ENCODE measurements at places on chromosomes 4 and X. TPM values are rescaled to one million over a fixed set of nuclear protein-coding genes. Genes with fewer than 3 reads are reported as not detected.

Gene FGFBP1
- not detected for polyA plus RNA-seq

Gene SYAP1
- 15.9 TPM for polyA plus RNA-seq

DNA sequence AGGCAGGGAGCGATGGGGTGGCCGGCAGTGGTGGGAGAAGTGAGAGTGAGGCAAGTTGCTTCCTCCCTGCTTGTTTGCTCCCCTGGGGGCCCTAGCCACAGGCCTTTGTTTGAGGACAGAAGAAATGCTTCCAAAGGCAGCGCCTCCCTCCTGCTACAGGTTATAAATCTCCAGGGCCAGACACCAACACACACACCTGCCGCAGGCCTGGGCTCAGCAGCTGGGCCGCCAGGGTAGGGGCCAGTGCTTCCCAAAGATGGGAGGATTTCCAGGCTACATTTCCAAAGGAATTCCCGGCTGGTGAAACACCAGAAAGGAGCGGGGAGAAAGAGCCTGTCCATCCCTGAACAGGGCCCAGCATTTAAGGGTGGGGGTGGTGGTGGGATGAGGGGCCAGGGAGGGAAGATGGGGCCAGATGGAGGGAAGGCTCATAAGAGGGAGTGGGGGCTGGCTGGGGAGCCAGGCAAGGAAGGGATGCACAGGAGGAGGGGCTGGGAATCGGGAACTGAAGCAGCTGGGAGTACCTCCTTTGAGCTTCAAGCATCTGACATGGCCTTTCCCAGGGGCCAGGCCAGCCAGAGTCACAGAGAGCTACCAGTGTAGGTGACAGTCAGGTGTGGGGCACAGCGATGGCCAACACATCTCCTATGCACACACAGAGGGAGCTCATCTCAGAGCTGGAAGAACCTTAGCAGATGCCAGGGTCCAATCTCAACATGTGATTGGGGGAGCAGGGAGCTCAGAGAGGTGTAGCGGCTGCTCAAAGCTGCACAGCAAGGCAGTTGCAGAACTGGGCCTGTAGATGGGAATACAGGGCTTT is 143.9 kb downstream of the PJA1 start:
- no peak for DNase-seq

DNA sequence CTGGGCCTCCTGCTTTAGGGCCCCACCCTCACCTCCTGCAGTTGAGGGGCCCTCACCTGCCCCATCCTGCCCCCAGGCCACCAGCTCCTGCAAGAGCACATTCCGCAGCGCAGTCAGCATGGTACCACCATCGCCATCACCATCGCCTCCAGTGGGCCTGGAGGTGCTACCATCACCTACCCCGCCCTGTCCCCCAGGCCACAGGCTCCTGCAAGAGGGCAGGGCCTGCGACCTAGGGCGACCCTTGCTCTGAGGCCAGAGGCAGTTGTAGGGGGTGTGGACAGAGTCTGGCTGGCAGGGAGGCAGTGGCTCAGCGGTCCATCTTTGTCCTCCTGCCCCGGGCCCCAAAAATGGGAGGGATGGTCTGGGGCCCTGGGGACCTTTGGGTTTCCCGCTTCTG is 3.9 kb upstream of the HAUS7 start:
- no peak for DNase-seq

- DNase-seq, result no peak
Observed at GRCh38 chr4:819401-820229, 6.3 kb downstream of the CPLX1 start.

- peak; percentile 23 for DNase-seq
Observed at GRCh38 chr4:91064157-91064853, 937.1 kb downstream of the CCSER1 start.

GRCh38 chr4:147311956-147312355 is 168.9 kb upstream of the EDNRA start:
- no peak for DNase-seq

GRCh38 chr4:79852305-79852730 is 220.7 kb downstream of the ANTXR2 start:
- DNase-seq, result no peak

- DNase-seq, result no peak
Observed at GRCh38 chrX:45956191-45956870, 588.9 kb downstream of the ZNF674 start.

GRCh38 chr4:42396752-42397634 is at the start of gene SHISA3:
SHISA3 (plus strand) TSS chr4:42397488; CDS start chr4:42398057, 569 bp downstream.
- DNase-seq, result no peak

DNA sequence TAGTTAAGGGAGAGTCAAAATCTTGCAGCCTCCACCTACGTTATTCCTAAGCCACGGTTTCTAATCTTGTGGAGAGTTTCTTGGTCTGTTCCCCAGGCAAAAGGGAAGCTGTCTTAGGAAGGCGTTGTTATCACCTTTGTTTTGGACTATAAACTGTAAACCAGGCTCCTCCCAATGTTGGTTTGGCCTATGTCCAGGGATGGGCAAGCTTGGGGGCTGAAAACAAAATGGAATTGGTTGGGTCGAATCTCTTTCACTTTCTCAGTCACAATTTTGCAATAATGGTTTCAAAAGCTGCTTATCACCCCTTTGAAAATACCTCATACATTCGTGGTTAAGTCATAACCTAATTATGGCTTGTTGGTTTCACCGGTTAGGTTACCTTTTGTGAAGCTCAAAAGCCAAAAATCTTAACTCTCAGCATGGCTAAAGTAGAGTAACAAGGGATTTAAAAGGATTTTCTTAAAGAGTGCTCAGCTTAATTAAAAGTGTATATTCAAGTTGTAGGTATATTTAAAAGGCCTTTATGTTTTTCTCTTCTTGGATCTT is 232.1 kb downstream of the CHM start:
- no peak for DNase-seq

DNA sequence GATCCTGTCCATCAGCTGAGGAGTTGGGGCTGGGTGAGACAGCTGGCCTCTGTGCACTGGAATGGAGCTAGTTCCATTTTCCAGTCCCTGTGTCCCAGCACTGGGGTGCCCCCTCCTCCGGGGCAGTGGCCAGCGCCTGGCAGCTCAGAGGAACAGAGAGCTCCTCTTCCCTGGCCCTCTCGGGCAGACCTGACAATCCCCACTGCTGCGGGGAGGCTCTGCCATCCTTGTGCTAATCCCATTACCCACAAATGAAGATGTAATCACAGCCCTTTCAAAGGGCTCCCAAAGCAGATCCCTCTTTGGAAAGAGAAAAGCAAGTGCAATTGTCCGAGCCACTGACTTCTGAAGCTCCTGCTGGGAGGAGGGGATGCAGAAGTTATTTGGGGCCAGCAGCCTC is 75.1 kb upstream of the MSX1 start:
- no peak for DNase-seq

DNA sequence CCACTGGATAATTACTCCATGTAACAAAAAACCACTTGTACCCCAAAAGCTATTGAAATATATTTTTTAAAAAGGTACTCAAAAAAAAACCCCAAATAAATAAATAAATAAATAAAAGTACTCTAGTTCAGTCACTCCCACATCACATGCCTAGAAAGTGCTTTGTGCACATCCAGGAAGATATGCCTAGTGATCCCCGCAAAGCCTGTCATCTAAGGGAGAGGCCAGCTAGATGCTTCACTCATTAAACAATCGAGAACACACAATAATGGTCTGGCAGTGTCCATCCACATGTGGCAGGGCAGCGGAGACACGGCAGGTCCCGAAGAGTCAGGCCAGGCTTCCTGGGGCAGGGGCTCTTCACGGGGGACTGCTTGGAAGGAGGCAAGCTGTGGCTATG is 47.6 kb downstream of the RAB33B start:
- DNase-seq, result no peak

DNA sequence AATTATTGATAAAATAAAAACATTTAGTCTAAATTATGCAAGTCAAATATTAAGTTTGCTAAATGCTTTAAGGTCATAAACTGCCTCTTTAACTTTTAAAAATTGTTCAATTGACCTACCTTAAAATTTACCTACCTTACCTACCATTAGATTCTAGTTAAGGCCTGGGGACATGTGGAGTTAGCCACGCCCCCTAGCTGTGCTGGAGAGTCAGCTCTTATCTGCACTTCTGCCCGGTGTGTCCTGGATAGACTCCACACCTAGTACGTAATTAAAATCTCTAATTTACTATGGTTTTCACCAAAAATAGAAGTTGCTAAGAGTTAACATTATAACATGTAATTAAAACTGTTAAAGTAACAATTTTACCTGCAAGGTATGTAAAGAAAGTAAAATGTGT is 22.7 kb downstream of the TENM3 start:
- DNase-seq, result no peak

- no peak for DNase-seq
Observed at GRCh38 chrX:43688586-43688985, 32.5 kb downstream of the MAOA start.

All from hindlimb muscle (tissue), 1 donor.